Forelimb muscle (tissue), 1 donor: ENCODE measurements at places on chromosomes 3 and 15. TPM values are rescaled to one million over a fixed set of nuclear protein-coding genes. Genes with fewer than 3 reads are reported as not detected.

C3orf49 gene
- polyA plus RNA-seq = 0.22 TPM

ADAMTS7 gene
- polyA plus RNA-seq = 13.7 TPM

SOX14 gene
- not detected for polyA plus RNA-seq

MUSTN1 gene
- 169 TPM for polyA plus RNA-seq

SLC9A9 gene
- polyA plus RNA-seq = 10.0 TPM

RAB6B gene
- 10.7 TPM for polyA plus RNA-seq

PCLAF gene
- 27.1 TPM for polyA plus RNA-seq

CCDC13 gene
- 0.67 TPM for polyA plus RNA-seq

DAPK2 gene
- polyA plus RNA-seq = 4.4 TPM

SLC22A13 gene
- polyA plus RNA-seq = 0.24 TPM

ALS2CL gene
- 9.0 TPM for polyA plus RNA-seq

C3orf22 gene
- polyA plus RNA-seq = not detected

LRRC58 gene
- 11.1 TPM for polyA plus RNA-seq

CCDC39 gene
- polyA plus RNA-seq = 2.7 TPM

OR5AC2 gene
- not detected for polyA plus RNA-seq

ZNF80 gene
- not detected for polyA plus RNA-seq

CPN2 gene
- not detected for polyA plus RNA-seq

ARNT2 gene
- polyA plus RNA-seq = 6.6 TPM

RBP2 gene
- 0.32 TPM for polyA plus RNA-seq

VILL gene
- polyA plus RNA-seq = 5.8 TPM

IL17RE gene
- polyA plus RNA-seq = 1.8 TPM

RPP25 gene
- polyA plus RNA-seq = 0.75 TPM

FRMD4B gene
- 14.0 TPM for polyA plus RNA-seq

KIF15 gene
- polyA plus RNA-seq = 9.2 TPM

CX3CR1 gene
- 4.2 TPM for polyA plus RNA-seq

APOD gene
- polyA plus RNA-seq = 37.8 TPM

SLC51A gene
- polyA plus RNA-seq = 9.9 TPM

SEMA3G gene
- polyA plus RNA-seq = 14.1 TPM

NR2E3 gene
- polyA plus RNA-seq = 7.4 TPM

LXN gene
- polyA plus RNA-seq = 17.1 TPM

GOLGA8T gene
- not detected for polyA plus RNA-seq
